ENCODE measurements at places on chromosomes 16 and 17.

DNA sequence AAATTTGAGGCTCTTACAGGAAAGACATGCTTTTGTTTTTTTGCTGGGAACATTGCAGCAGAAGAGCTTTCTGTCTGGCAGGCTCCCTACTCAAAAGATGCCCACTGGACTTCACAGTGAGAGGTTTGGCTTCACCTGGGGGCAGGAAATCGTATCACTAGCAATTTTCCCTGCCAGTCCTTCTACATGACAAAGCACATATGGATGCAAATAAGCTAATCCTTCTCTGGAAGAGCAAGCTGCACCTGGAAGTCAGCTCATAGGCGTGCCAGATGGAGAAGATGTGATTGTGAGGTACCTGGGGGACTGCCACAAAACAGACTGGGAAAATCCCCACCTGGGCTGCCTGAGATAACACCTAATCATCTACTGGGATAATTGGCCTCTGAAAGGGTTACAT, 195.0 kb upstream of the CPHXL start:
- H3K27ac ChIP-seq, result no peak overlapping the region
- H3K36me3 ChIP-seq, result no peaks in the 10 kb centered on the region
- no peaks in the 10 kb centered on the region for H3K4me1 ChIP-seq
- DNase-seq, result no peak
- no peaks in the 10 kb centered on the region for H3K27me3 ChIP-seq
- no peak overlapping the region for H3K4me3 ChIP-seq

GRCh38 chr17:48809182-48809581, 7.8 kb downstream of the TTLL6 start:
- H3K36me3 ChIP-seq, result no peaks in the 10 kb centered on the region
- H3K27me3 ChIP-seq, result no peaks in the 10 kb centered on the region
- no peaks in the 10 kb centered on the region for H3K4me1 ChIP-seq
- H3K27ac ChIP-seq, result no peak overlapping the region
- no peak for DNase-seq
- H3K4me3 ChIP-seq, result no peak overlapping the region

GRCh38 chr16:72908362-72909167, 139.4 kb downstream of the ZFHX3 start:
- no peaks in the 10 kb centered on the region for H3K27me3 ChIP-seq
- no peaks in the 10 kb centered on the region for H3K4me1 ChIP-seq
- no peak overlapping the region for H3K27ac ChIP-seq
- no peak for DNase-seq
- H3K4me3 ChIP-seq, result no peak overlapping the region

DNA sequence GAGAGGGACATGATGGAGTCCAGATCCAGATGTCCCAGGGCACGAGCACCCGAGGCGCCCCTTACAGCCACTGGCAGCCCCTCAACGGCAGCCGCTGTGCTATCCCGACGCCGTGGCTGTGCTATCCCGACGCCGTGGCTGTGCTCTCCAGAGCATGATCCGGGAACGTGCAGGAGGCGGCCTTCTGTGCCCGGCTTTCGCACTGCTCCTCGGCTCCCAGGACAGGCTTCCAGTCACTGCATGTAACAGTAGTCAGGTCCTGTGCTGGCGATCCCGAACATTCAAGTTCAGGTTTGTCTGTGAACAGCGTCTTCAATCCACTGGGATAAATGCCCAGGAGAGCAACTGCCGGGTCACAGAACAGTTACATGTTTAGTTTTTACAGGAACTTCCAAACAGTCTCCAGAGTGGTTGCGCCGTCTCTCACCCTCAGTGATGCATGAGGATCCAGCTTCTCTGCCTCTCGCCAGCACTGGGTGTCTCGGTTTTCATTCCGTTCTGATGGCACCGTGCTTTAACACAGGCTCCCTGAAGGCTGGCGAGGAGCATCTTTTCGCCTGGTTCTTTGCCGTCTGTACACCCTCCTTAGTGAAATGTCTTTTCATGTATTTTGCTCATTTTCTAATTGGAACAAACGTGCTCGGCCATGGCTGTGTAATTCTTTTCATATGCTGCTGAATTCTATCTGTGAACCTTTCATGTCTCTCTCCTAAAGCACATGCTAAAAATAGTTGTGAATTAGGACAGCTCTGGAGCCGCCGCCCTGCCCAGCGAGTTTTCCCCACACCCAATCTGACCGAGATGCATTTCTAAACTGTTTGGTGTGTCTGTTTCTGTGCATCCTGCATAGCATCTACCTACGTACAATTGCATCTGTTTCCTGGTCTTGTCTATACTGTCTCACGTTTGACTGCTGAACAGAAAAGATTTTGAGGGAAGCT, 72.6 kb upstream of the METRNL start:
- H3K4me1 ChIP-seq, result no peaks in the 10 kb centered on the region
- peaks cover 3% of the 10 kb centered on the region for H3K36me3 ChIP-seq
- no peak for DNase-seq
- H3K27ac ChIP-seq, result no peak overlapping the region

DNA sequence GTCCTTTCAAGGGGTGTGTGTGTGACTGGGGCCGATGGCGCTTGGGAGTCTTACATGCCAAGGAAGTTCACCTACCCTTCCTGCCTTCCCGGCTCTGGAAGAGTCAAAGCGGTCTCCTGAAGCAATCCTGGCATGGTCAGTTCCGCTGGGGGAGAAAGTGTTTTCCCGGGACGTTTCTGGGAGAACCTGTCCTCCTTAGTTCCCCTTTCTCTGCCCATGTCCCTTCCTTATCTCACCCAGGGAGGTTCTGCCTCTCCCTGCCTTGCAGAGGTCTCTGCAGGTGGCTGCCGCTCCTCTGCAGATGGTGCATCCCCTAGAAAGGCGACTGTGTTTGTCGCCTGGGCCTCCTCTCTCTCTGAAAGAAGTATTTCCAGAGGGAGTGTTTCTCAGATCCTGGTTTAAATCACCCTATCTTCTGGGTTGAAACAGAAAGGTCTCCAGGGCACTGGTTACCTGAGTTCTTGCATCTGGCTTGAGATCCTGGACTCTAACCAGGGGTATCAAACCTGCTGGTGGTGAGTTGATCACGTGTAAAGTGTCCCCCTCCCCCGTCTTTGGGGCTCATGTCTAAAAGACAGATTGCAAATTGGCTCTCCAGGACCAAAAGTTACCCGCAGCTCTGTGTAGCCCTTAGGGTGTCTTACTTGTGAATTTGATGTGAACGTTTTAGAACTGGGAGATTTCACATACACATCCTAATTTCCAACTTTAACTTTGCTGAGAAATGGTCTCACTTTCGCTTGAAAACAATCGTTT, 1.9 kb downstream of the PRKCB start:
- no peaks in the 10 kb centered on the region for H3K36me3 ChIP-seq
- peaks cover 62% of the 10 kb centered on the region for H3K27me3 ChIP-seq
- no peak for DNase-seq
- no peak overlapping the region for H3K4me3 ChIP-seq
- H3K27ac ChIP-seq, result no peak overlapping the region
- H3K4me1 ChIP-seq, result peaks cover 2% of the 10 kb centered on the region

Data from neuronal stem cell (in vitro differentiated cells).